HCT116 (cell line): ENCODE measurements at places on chromosomes 7 and 10. TPM values are rescaled to one million over a fixed set of nuclear protein-coding genes. Genes with fewer than 3 reads are reported as not detected.

DNA sequence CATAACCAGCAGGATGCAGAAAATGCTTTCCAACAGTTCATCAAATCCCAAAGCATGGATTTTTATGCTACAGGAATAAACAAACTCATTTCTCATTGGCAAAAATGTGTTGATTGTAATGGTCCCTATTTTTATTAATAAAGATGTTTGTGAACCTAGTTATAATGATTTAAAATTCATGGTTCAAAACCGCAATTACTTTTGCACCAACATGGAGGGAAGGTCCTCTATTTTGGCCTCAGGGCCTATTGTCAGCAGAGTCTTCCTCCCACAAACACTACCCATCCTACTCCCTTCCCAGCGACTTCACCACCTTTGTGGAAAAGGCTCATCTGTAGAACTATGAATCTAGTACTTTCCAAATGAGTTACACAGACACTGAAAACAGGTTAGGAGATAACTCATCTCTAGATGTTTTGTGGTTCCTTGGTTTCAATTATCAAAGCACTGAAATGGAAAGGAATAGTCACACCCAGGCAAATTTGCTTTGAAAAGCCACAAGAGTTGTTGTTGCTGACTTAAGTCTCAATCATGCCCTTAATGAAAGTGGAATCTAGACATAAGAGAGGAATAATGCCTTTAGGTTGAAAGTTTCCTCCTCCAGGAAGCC is 59.4 kb upstream of the FRMD4A start:
- H3K4me1 ChIP-seq, result no peaks in the 10 kb centered on the region
- no peaks in the 10 kb centered on the region for H3K36me3 ChIP-seq
- no peak overlapping the region for H3K27ac ChIP-seq

GRCh38 chr7:2843711-2844152 is 376 bp downstream of the GNA12 start:
- peak overlapping the region; percentile 70; the same call in 1 of the 2 replicates for H3K27ac ChIP-seq
- H3K27me3 ChIP-seq, result no peaks in the 10 kb centered on the region
- no peaks in the 10 kb centered on the region for H3K36me3 ChIP-seq
- DNase-seq, result no peak
- no peaks in the 10 kb centered on the region for H3K4me1 ChIP-seq
- H3K4me3 ChIP-seq, result peak overlapping the region; percentile 60

- H3K4me3 ChIP-seq, result no peak overlapping the region
- no peaks in the 10 kb centered on the region for H3K36me3 ChIP-seq
- H3K27me3 ChIP-seq, result no peaks in the 10 kb centered on the region
Observed at GRCh38 chr10:3807928-3808496, 23.0 kb upstream of the KLF6 start.

DNA sequence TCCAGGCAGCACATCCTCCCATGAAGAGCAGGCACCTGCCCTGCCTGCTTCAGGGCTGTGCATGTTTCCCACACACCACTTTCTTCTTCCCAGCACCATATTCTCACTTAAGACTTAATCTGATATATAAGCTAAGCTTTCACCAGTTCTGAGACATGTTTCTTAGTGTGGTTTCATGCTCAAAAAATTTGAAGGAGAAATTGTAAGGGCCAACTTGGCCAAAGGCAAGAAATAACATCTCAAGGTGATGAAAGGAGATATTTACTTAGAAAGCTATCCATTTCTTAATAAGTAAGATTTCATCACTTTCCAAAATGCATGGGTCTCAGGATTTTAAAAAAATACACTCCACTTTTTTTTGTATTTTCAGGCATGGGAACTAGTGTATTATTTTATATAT is 468.1 kb upstream of the AKR1E2 start:
- no peak overlapping the region for H3K4me3 ChIP-seq
- no peak for DNase-seq
- no peaks in the 10 kb centered on the region for H3K36me3 ChIP-seq

The RHBDD2 gene
- 42.9 TPM for total RNA-seq

- no peak overlapping the region for H3K27ac ChIP-seq
- no peak for DNase-seq
- H3K4me1 ChIP-seq, result no peaks in the 10 kb centered on the region
- no peak overlapping the region for H3K4me3 ChIP-seq
- 0 out of 2 replicates have a peak, but pooled peaks cover 3% of the 10 kb centered on the region for H3K36me3 ChIP-seq
- no peaks in the 10 kb centered on the region for H3K27me3 ChIP-seq
Observed at GRCh38 chr7:139695588-139695987, 82.2 kb downstream of the HIPK2 start.

DNA sequence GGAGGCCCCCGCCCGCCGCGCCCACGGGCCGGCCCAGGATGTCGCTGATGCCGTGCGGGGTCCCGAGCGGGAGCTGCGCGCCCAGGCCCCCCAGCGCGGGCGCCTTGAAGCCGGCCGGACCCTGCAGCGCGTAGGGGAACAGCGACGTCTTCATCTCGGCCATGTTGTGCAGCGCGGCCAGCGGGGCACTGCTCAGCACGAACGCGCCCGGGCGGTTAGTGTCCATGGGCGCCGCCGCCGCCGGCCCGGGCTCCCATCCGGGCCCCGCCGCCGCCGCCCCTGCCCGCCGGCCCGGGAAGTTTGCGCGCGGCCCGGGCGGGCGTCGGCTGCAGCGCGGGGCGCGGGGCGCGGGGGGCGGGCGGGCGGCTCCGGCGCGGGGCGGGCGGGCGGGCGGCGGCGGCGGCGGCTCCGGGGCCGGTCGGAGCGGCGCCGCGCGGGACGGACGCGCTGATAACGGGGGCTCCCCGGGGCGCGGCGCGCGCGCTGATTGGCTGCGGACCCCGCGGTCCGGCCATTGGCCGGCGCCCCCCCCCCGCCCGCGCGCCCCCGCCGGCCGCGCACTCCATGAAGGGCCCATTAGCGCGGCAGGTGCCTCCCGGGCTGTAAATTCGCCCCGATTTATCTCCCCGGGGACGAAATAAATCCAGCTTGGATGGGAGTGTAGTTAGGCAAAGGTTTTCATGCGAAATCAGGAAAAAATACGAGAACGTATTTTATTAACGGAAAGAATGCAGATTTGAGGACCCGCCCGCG is at the start of gene NKX6-2:
Gene NKX6-2, minus strand, starts transcription at position 425 of the 753 bp plus-strand sequence. Its CDS starts 199 bp downstream, at position 226.
- no peaks in the 10 kb centered on the region for H3K27me3 ChIP-seq
- no peak for DNase-seq
- no peak within 1 kb of the TSS for H3K27ac ChIP-seq

GRCh38 chr10:56928714-56929113 is 567.7 kb upstream of the ZWINT start:
- H3K27me3 ChIP-seq, result no peaks in the 10 kb centered on the region
- no peaks in the 10 kb centered on the region for H3K4me1 ChIP-seq
- no peak for DNase-seq
- H3K4me3 ChIP-seq, result no peak overlapping the region

The CTTNBP2 gene
- total RNA-seq, result 5.4 TPM

DNA sequence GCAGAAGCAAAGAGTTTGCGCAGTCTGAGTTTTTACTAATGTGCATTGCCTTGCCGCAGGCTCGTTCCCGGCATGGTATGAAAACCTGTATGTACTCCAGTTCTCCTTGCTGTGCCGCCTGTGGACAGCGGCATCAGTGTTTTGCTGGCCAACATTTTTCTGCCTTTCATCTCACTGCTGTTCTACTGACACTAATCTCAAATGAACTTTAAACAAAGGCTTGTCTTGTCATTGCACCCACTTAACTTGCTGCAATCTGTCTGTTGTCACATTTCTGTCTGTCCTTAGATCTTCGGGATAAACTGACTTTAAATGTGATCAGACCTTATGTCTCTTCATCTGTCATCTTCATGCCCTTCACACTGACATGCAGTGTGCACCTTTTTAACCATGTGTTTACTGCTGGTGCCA is 71.7 kb upstream of the ZNRF2 start:
- H3K36me3 ChIP-seq, result no peaks in the 10 kb centered on the region

GRCh38 chr10:104875561-104875960 is 234.5 kb downstream of the SORCS3 start:
- H3K4me1 ChIP-seq, result no peaks in the 10 kb centered on the region
- H3K36me3 ChIP-seq, result no peaks in the 10 kb centered on the region
- no peak overlapping the region for H3K27ac ChIP-seq
- H3K27me3 ChIP-seq, result peaks cover 71% of the 10 kb centered on the region
- no peak for DNase-seq

The CALU gene
- total RNA-seq, result 106 TPM

The CNOT4 gene
- 16.6 TPM for total RNA-seq

DNA sequence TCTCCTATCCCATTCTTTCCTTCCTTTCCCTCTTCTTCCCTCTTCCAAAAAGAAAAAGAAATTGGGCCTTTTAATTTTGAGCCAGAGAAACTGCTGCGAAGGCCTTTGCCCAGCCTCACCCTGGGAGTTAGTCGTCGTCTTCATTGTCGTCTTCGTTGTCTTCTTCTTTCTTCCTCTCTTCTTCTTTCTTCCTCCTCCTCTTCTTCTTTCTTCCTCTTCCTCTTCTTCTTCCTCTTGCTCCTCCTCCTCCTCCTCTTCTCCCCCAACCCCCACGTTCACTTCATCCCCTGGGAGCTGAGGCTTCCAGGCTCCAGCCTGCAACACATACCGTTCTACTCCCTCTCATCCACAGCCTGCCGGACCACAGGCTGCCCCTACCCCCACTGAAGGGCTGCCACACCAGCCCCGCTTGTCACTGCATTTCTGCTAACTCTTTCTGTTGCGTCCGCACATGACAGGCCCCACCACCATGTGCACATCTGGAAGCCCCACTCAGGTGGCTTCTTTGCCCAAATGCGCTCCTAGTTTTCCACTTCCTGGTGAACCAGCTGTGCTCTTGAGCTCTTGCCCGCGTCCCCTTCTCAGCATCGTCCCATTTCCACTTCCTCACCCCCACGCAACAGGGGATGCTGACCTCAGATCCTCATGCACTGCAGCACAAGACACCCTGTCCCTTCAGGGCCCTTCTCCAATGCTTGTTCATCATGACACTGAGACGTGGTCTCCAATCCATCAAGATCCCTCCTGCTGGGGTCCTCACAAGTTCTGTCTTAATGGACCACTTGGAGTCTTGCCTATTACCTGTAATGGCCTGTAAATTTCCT is 94.9 kb upstream of the SH2B2 start:
- no peak overlapping the region for H3K4me3 ChIP-seq
- no peak overlapping the region for H3K27ac ChIP-seq
- no peaks in the 10 kb centered on the region for H3K27me3 ChIP-seq
- no peak for DNase-seq
- H3K4me1 ChIP-seq, result no peaks in the 10 kb centered on the region

The CCL26 gene
- total RNA-seq, result 0.49 TPM

The AIFM2 gene
- total RNA-seq, result 20.0 TPM

The PDK4 gene
- total RNA-seq, result 2.1 TPM

- no peaks in the 10 kb centered on the region for H3K4me1 ChIP-seq
- no peak overlapping the region for H3K4me3 ChIP-seq
- no peak for DNase-seq
- no peaks in the 10 kb centered on the region for H3K27me3 ChIP-seq
- peaks cover 11% of the 10 kb centered on the region; the same call in 1 of the 2 replicates for H3K36me3 ChIP-seq
- no peak overlapping the region for H3K27ac ChIP-seq
Observed at GRCh38 chr10:113880236-113880635, 25.8 kb downstream of the NHLRC2 start.

- H3K27me3 ChIP-seq, result no peaks in the 10 kb centered on the region
- no peak overlapping the region for H3K4me3 ChIP-seq
- H3K4me1 ChIP-seq, result no peaks in the 10 kb centered on the region
- no peaks in the 10 kb centered on the region for H3K36me3 ChIP-seq
Observed at GRCh38 chr7:128804484-128804883, 12.7 kb downstream of the CCDC136 start.

GRCh38 chr7:155363852-155364600 is 66.3 kb downstream of the INSIG1 start:
- no peaks in the 10 kb centered on the region for H3K4me1 ChIP-seq
- H3K27ac ChIP-seq, result no peak overlapping the region
- no peaks in the 10 kb centered on the region for H3K27me3 ChIP-seq
- no peak overlapping the region for H3K4me3 ChIP-seq
- H3K36me3 ChIP-seq, result no peaks in the 10 kb centered on the region

DNA sequence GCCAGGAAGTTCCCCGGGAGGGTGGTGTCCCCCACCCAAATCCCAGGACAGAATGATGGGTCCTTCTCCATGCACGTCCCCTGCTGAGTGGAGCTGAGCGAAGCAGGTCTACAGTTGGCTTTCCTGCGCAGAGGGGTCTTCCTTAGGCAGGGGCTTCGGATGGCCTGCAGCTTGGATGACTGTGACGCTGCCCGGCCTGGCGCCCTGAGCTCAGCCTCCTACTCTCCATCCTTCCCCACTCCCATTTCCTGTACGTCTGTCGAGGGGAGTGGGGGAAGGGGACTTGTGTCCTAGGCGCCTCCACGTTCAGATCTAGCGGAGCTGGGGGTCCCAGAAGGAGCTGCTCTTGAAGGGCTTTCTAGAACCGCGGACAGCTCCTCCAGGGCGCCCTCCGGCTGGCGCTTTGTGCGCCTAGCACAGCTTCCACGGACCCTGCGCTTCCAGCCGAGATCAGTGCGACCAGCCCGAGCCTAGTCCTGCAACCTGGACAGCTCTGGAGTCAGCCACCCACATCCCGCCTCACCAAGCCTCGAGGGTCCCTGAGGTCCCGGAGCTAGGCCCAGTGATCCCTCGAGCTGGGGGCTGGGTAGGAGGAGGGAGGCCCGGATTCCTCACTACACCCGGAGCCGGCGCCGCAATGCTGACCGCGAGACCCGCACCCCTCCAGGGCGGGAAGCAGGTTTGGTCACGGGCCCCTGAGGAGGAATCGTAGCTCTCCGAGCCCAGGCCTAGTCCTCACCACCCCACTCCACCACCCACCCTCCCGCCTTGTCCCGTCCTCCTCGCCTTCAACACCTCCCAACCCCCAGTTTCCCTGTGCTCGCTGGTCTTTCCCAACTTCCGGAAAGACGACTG is 1.9 kb downstream of the GRID1 start:
- H3K27ac ChIP-seq, result no peak overlapping the region
- peaks cover 9% of the 10 kb centered on the region; the same call in 1 of the 2 replicates for H3K4me1 ChIP-seq
- no peak for DNase-seq
- no peaks in the 10 kb centered on the region for H3K27me3 ChIP-seq
- H3K4me3 ChIP-seq, result no peak overlapping the region

- H3K36me3 ChIP-seq, result no peaks in the 10 kb centered on the region
- no peaks in the 10 kb centered on the region for H3K4me1 ChIP-seq
Observed at GRCh38 chr7:148478551-148478950, 112.0 kb upstream of the C7orf33 start.

DNA sequence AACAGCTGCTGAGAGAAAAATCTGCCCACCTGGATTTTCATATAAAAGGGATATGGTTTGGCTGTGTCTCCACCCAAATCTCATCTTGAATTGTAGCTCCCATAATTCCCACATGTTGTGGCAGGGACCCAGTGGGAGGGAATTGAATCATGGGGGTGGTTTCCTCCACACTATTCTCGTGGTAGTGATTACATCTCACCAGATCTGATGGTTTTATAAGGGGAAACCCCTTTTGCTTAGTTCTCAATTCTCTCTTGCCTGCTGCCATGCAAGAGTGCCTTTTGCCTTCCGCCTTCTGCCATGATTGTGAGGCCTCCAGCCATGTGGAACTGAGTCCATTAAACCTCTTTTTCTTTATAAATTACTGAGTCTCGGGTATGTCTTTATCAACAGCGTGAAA is 20.8 kb upstream of the MKI67 start:
- H3K4me3 ChIP-seq, result no peak overlapping the region
- H3K4me1 ChIP-seq, result no peaks in the 10 kb centered on the region

The NEUROD6 gene
- not detected for total RNA-seq

DNA sequence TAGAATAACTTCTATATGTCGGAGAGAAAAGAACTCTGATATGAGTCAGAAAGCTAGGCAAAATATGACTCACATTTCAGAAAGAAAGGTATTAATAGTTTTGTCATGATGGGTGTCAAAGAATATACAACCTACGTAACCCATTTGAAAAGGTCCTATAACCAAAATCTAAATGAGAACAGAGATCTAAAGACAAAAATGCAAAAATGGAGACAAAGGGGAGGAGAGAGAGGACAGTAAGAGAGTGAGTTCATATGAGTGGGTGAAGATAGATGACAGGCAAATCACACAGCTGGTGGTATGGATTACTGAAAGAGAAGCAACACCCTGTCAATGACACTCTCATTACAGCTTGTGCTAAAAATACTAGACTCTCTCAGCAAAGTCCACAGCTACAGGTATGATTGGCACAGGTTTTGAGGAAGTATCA is 25.6 kb downstream of the ANKMY2 start:
- H3K4me3 ChIP-seq, result no peak overlapping the region
- peaks cover 26% of the 10 kb centered on the region for H3K36me3 ChIP-seq
- H3K27me3 ChIP-seq, result no peaks in the 10 kb centered on the region
- no peak overlapping the region for H3K27ac ChIP-seq

The RAPGEF5 gene
- 15.6 TPM for total RNA-seq
